ENCODE measurements at places on chromosomes 16 and 17. TPM values are rescaled to one million over a fixed set of nuclear protein-coding genes. Genes with fewer than 3 reads are reported as not detected.

Gene IRX5
- total RNA-seq = 20.6 TPM

DNA sequence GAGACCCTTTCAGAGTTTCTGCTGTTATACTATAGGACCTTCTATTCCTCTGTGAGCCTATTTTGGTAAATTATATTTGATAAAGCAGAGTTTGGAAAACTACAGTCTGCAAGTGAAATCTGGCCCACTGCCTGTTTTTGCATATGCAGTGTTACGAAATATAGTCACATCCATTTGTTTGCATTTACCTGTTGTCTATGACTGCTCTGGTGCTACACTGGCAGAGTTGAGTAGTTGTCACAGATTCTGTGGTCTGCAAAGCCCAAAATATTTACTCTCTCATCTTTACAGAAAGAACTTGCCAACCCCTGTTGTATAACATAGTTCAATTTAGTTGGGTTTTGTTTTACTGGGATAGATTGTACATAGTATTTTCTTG is 42.3 kb downstream of the TNRC6A start:
- peak; percentile 17 for DNase-seq

DNA sequence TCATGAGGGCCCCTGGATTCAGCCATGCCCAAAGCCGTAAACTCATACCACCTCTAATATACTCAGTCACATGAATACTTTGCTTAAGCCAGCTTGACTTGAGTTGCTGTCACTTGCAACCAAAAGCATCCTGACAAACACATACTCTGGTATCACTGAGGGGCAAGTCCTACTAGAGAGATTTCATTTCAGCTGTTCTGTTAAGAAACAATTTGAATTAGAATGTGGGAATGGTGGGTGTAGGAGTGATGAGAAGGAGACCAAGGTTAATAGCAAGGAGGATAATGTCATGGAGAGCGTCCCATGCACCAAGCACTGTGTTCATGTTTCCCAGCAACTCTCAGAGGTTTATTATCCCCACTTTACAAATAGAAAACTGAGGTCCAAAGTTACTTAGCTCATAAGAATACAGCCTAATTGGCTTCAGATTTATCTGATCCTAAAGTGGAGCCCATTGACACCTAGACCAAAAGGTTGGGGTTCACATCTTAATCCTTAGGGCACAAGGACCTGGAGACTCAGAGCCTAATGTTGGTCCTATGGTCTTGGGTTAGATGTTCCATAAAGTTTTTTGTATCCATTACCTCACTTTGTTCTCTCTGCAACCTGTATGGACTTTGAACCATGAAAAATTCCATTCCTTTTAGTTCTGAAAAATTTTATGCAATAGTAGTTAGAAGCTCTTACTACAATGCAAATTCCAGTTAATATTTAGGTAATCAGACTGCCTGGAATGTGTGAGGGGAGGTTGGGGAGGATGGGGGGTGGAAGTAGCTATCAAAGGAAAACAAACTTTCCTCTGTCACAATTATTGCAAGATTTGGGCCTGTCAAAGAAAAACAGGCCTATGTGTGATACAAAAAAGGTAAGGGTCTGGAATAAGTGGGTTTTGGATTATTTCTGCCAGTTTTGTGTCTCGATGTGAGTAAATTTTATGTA is 105.9 kb downstream of the IRX3 start:
- no peak for DNase-seq

- no peak for DNase-seq
These were observed 366.6 kb downstream of the HS3ST4 start for GRCh38 chr16:26058326-26058725.

Gene REXO5
- total RNA-seq = 11.0 TPM

GRCh38 chr16:3458278-3458851 is 14.9 kb downstream of the NAA60 start:
- peak; percentile 67 for DNase-seq

DNA sequence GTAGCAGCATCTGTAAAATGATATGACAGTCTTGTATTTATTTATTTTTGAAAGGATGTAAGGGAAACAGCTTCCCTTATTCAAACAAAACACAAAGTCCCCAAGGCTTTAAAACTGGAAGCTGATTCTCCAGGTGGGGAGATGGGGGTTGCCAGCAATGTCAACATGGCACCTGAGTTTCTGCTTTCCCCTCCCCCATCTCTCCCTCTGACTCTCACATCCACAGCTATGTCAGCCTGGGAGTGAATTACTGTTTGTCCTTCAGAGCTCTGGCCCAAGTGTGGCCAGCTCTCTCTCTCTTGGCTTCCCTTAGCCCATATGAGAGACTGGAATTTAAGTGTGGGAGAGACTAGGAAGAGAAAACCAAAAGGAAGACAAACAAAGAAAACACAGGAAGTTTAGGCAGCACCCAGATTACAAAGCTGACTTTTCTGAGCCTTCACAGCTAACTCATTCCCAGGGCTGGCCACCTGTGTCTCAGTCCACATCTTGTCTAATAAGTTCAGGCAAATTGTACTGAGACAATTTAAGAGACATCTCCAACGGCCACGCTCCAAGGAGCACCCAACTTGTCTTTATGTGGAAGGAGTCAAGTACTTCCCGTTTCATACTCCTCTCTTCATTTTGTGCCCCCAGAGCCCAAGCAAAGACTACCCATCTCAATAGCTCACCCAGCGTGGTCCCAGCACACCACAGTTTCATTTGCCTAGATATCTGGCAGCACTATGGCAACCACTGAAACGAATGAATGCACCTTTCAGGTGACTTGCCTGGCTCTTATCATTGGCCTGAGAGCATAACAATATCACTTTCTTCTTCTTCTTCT is 69.2 kb downstream of the SOX9 start:
- DNase-seq = no peak

DNA sequence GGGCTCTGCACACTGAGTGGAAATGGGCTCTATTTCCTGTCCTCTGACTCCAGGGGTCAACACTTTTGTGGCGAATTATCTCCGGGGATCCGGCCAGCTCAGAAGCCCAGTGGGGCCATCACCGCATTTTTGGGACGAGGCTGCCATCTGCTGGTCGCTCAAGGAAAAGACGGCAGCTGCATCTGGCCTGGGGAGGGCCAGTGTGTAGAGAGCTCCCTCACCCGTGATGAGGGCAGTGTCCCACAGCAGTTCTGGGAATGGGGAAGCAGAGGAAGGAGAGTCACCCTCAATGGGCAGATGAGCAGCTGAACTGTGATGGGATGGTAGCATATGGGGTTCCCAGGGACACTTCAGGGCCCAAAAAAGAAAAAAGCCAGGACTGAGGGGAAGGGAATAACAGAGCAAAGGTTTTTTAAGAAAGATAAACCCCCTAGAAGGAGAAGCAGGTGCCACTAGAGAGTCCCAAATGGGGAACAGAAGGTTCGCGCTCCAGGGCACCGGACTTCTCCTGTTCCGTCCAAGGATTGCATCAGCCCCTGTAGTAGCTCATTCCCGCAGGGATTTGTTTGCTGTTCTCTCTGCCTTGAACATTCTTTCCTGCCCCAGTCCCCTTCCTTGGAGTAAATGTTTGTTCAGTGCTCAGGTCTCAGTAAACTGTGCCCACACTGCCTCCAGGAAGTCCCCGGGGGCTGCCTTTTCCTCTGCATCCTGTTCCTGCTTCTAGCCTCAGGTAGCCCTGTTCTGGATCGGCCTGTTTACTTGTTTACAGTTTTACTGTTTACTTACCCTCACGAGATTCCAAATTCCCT is 9.3 kb upstream of the ABCC12 start:
- DNase-seq = peak; percentile 75

DNA sequence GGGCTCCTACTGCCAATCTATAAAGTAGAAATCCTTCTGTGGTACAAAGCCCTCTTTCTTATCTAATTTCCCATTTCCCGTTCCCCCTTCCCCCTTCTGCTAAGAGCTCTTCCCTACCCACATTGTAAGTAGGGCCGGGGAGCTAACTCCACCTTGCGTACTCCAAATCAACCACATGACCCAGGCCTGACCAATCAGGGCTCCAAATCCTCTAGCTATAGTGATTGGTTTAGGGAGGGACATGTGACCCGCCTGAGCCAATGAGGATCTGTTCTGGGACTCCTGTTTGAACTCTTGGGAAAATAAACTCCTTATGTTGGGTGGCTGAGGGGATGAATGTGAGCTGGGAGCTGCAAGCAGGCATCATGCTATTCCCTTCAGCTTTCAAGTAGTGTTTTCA is 40.9 kb upstream of the MEOX1 start:
- peak; percentile 19 for DNase-seq

- no peak for DNase-seq
These were observed 193.9 kb downstream of the IRF8 start for GRCh38 chr16:86092586-86093480.

DNA sequence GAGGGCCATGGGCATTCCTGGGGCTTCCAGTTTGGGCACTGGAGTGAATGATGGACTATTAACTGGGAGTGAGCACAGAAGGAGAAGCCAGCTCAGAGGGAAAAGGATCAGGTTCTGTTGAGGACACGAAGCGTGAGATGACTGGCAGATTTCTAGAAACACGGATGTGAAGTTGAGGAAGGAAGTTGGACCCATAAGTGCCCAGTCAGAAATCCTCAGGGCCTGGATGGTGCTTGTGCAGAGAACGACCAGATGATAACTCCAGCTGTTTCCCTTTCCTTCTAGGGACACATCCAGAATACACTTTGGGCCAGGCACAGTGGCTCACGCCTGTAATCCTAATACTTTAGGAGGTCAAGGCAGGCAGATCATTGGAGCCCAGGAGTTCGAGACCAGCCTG is 23.3 kb upstream of the ANKRD40CL start:
- no peak for DNase-seq

Measured in GM23248 (cell line).